ENCODE measurements at places on chromosomes 3 and 15. TPM values are rescaled to one million over a fixed set of nuclear protein-coding genes. Genes with fewer than 3 reads are reported as not detected.

DNA sequence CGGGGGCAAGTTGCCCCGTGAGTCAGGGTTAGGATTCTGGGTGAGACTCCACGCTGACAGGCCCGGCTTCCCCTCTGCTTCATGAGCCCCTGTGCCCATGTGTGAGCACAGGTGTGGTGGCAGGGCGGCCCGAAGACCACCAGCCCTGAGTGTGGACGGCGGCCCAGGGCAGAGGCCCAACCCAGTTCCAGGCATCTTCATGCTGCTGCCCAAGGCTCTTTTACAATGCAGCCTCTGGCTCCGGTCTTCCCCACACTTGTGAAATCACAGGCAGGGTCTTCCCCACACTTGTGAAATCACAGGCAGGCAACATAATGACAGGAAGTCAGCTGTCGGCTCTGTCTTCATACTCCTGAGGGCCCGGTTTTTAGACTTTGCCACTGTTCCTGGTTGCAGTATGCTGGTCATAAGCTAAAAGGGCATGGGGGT is 78.8 kb downstream of the AAGAB start:
- DNase-seq = peak; percentile 67

DNA sequence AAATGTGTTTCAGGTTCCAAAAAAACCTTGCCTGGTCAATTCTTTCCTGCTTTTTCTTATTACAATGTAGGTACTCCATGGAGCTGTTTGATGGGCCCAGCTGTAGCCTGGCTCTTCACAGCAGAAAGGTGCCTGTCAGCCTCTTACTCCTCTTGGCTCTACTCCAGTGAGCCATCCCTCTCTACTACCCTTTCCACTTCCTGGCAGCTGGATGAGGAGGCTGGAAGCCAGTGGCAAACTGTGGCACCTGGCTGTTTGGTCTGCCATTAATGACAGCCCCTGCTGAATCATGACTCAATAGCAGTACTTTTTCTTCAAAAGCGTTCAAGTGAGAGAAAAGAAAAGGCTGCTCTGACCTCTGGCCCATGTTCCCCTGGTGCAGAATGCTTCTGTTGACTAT is 618.1 kb downstream of the PYDC2 start:
- DNase-seq = no peak

- no peak for DNase-seq
These were observed 54.5 kb downstream of the RGMA start for GRCh38 chr15:93034512-93034911.

DNA sequence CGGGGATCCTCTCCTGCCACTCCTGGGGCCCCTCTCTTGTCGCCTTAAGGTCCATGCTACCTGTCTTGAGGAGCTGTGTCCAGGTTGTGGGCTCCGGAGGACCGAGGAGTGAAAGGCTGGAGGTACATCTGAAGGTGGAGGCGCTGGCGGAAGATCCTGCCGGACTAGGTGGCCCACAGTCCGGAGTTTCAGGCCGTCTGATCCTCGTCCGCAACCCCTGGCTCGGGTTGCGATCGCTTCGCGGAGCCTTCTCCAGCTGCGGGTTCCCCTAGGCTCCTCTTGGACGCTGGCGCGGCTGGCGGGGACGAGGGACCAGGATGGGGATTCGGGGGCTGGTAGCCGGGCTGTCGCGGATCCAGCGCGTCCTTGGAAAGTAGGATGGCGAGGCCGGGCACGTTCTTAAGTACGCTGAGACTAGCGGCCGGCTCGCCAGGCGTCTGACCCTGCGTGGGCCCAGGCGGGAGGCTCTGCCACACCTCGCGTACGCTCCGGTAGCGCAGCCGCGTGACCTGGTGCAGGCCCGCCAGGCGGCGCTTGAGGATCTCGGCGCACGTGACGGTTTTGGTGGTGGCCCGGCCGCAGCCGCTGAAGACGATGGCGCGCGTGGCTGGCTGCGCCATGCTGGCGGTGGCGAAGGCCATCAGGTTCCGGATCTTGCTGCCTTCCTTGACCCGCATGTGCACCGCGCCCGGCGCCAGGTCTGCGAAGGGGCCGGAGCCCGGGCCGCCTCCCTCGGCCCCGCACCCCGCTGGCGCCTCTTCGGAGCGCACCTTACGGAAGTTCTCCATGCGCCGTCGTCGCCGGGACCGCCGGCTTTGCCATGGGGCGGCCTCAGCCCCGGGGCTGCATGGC is 550 bp downstream of the RPP25 start:
- peak; percentile 85 for DNase-seq

The ABI3BP gene
- 32.0 TPM for total RNA-seq

All from dermis blood vessel endothelial cell (primary cell).